ENCODE measurements at places on chromosomes 4 and X.

- DNase-seq: no peak
These were observed 54.9 kb downstream of the MAGEB17 start for GRCh38 chrX:16222151-16222550.

- DNase-seq: no peak
These were observed 101.9 kb upstream of the MAML3 start for GRCh38 chr4:140255927-140256326.

GRCh38 chr4:111778543-111778942 lies 366.7 kb upstream of the FAM241A start:
- no peak for DNase-seq

- DNase-seq: no peak
These were observed 232.8 kb downstream of the PDGFC start for GRCh38 chr4:156738766-156739165.

DNA sequence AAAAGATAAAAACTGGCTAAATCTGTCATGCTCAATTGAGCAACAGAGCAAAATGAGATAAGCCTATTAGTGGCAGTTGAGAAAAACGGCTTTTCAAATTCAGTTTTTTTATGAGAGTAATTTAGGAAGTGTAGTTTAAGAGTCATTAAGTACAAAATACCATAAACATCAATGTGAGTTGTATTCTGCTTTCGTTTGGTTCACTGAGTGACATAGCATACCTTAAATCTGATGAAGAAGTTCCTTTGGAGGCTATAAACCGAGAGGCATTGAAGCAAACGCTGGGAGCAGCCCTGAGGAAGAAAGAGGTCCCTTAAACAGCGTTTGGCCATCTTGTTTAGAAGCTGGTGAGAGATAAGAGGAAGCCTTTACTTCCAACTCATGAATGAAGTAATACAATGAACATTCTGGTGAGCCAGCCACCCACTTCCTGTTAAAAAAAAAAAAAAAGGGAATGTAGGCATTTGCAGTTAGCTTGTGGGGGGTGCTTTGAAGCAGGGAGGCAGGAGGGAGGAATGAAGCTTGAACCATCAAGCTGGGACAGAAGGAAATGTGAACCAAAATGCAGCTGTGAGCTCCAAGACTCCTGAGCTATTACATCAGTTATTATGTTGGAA lies 132.3 kb downstream of the ZNF330 start:
- peak; percentile 77 for DNase-seq

DNA sequence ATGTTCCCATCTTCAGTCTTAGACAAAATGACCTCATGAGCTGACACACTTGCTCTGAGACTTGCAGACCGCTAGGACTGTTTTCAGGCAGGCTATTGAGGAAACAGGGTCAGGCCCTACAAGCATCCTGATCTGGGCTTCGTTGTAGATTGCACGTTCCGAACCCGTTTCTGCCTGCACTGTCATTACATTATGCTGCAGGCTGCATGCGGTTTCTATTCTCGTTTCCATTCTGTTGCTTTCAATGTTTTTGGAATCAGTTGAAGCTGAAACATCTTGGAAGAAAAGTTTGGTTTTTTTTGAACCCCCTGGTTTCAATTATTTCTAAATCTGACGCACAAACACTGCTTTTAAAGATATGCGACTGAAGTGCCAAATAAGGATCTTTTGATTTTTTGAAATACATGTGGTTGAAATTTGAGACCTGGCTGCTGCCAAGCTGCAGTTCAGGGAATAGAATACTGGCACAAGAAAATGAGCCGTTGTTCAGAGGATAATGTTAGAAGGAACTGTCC lies 716.1 kb upstream of the INTU start:
- no peak for DNase-seq

DNA sequence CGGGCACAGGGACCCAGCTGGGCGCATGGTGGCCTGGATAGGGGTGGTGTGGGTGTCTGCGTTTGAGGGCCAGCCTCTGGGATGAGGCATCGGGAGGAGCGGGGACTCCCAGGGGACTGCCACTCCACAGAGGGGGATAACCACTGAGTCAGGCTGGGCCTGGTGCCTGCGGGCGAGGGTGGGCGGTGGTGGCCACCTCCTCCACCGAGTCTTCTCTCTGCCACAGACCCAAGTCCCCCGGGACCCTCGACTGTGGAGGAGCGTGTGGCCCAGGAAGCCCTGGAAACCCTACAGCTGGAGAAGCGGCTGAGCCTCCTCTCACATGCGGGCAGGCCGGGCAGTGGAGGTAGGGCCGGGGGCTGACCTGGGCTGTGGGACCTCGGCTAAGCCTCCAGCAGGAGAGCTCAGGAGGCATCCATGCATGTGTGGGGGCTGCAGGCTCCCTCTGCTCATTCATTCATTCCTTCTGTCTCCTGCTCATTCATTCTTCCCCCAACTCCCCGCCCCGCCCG lies 26.4 kb downstream of the DOK7 start:
- no peak for DNase-seq

DNA sequence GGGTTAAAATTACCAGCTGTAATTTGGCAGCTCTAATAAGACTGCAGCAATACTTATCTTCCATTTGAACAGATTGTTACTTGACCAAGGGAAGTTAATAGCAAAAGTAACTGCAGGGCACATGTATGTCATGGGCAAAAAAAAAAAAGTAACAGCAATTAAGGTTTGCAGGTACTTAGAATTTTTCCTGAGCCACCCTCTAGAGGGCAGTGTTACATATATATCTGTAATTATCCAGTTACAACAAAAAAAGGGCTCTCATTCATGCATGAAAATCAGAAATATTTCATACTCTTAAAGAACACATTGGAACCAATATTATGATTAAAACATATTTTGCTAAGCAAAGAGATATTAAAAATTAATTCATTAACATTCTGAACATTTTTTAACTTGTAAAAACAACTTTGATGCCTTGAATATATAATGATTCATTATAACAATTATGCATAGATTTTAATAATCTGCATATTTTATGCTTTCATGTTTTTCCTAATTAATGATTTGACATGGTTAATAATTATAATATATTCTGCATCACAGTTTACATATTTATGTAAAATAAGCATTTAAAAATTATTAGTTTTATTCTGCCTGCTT lies 25.1 kb downstream of the XIAP start:
- peak; percentile 76 for DNase-seq

DNA sequence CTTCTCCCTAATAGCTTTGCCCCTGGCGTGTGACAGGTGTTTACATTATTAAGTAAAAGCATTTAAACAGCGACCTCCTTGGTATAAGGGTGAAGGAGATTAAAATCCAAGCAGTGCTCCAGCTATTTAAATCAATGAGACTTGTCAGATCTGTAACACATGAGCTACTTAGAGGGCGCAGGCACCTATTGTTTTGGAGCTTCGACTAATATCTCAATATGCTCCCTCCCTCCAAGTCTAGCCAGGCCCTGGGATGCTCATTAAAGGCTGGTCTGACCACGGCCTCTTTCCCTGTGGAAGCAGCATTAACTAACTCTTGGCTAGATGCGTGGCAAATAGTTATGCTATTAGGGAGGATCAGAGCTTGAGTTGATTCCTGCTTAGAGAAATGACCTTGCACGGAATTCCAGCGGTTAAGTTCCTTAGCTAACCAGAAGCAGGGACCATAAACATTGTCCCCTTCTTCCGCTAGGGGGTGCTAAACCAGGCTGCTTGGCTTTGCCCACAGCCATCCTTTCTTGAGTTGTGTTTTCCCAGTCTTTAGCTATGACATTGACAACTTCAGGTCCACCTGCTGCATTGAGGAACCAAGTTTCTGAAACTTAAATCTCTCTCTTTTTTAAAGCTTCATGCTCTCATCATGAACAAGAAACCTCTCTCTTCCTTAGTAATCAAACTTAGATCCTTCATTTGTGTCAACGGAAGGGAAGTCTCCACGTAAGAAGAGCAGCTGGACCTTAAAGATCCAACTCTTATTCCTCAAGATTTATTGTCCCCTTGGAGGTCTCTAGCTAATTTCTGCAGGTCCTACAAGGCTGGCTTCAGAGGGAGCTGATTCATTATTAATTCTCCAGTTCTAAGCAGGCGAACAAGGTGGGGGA lies 80.7 kb upstream of the IGFBP7 start:
- DNase-seq: peak; percentile 42

DNA sequence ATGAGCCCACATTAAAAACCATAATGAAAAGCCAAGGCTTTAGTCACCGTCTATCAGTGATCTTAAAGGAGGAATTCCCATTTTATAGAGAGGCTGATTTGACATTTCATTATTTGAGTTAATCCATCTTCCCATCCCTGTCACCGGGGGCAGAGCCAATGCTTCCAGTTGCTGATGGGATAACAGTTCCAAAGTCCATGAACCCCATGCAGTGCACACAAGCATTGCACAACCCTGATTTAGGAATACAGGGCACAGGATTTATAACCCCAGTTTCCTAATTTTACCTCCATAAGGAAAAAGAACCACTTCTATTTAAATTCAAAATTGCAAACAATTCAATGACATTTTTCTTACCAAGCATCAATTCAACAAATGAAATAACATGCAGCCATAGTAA lies 36.5 kb downstream of the MAOB start:
- DNase-seq: no peak

GRCh38 chr4:158295053-158295452 lies 84.8 kb downstream of the TMEM144 start:
- DNase-seq: peak; percentile 2

DNA sequence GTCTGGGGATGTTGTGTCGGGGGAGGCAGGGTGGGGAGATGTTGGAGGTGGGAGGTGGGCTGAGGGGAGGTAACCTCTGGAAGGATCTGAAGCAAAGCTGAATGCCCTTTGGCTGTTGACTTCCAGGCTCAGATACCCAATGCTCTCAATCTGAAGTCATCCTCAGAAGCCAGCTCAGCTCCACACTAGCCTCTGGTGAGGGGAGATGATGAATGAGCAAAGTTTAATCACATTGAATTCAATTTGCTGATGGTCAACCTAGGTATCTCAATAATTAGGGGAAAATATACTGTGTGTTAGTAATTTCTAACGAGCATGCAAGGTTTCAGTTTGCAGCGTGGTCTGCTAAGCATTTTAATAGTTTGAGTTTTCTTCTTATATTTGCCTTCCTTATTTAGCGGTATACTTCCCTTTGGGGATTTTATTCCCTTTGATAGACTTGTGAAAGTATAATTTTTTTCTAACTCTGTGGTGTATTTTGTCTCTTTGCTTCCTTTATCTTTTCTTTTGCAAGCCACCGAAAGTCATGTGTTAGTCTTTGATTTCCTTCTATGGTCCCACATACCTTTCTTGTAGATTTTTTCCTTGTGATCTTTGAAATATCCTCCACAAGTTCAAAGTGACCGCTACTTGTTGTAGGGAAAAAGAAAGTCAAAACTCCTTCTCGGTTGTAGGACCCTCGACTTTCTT lies 146.3 kb upstream of the LEF1 start:
- DNase-seq: no peak

DNA sequence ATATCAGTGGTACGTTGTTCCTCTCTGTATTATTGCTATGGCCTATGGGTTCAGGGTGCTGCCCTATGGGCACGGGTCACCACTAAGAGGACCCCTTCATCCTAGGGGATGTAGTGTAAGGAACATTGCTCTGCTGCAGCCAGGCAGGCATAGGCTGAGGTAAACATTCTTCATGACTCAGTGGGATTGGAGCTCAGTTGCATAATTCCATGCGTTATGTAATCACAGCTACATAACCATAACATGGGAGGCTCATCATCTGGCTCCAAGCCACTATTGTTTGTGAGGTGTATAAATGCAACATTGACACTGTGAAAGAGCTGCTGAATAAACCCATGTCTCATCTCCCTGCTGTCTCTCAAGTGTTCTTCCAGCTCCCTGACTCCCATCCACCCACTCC lies 375.2 kb downstream of the MAGEE1 start:
- DNase-seq: no peak

DNA sequence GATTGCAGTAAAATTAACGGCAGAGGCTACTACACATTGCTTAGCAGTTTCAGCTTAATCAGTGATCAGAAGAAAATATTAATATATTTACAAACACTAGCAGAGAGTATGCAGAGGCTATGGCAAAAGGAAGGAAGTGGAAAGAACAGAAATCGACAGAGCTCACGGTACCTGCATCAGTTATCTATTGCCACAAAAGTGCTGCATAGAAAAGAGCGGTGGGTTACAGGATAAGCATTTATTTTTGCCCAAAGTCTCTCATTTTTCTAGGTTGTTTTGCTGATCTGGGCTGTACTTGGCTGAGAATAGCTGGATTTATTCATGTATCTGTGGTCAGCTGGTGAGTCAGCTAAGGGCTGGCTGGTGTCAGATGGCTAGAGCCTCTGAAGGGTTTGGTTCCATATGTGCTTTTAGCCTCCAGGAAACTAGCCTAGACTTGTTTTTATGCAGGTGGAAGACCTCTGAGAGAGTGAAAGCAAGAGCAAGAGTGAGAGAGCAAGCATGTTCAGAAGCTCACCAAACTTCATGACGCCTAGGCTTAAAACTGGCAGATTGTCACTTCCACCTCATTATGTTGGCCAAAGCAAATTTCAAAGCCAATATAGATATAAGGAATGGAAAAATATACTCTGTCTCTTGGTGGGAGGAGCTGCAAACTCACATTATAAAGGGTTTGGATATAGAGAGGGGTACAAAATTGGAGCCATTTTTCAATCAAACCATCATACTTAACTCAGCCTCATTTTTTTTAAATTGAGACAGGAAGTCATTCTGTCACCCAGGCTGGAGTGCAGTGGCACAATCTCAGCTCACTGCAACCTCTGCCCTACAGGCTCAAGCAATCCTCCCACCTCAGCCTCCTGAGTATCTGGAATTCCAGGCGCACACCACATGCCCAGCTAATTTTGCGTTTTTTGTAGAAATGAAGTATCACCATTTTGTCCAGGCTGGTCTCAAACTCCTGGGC lies 153.2 kb upstream of the RPL34 start:
- DNase-seq: no peak

GRCh38 chrX:44842550-44843317 lies 1.1 kb upstream of the DUSP21 start:
- no peak for DNase-seq

DNA sequence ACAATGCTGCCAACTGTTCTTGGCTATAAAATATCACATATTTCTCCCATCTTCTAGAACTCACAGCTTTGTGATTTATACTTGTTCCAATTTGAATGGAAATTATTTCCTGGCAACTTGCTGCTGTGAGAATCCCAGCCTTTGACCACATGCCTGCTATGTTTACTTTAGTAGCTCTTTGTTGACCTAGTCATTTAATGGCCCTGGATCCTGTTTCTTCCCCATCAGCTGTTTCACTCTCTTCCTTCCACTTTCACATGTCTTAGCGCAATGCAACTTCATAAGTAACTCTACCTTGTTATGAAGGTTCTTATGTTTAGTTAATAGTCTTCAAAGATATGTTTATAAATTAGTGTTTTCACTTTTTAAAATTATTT lies 1973.6 kb upstream of the AGA start:
- no peak for DNase-seq

DNA sequence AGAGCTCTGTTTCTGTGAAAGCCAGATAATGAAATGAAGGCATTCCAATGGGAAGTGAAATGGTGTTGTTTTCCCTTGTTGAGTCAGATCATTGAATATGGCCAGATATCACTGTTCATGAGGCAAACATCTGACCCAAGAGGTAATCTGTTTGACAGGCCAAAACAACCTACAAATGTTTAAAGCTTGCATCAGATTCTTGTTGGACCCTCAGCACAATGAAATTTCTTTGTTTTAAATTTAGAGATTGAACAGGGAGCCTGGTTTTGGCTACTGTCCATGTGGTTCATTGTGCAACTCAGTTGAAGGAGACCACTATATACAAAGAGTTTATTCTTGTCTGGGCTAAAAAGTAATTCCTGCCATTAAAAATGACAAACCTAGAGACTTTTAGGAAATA lies 159.1 kb downstream of the AFF2 start:
- no peak for DNase-seq
